ENCODE measurements at places on chromosomes 12 and 14.
A peak's percentile ranks its signal among the peaks of the same experiment; 100 is the strongest.

DNA sequence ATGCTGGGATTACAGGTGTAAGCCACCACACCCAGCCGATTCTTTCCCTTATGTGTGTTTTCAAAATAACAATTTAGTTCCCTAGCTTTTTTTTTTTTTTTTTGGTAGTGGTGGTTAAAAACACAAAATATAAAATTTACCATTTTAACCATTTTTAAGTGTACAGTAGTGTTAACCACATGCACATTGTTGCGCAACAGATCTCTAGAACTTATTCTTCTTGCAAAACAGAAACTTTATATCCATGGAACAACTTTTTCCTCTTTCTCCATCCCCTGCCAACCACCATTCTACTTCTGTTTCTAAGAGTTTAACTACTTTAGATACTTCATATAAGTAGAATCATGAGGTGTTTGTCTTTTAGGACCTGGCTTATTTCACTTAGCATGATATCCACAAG lies 1.1 kb upstream of the NDUFA12 start:
- no peak for DNase-seq

DNA sequence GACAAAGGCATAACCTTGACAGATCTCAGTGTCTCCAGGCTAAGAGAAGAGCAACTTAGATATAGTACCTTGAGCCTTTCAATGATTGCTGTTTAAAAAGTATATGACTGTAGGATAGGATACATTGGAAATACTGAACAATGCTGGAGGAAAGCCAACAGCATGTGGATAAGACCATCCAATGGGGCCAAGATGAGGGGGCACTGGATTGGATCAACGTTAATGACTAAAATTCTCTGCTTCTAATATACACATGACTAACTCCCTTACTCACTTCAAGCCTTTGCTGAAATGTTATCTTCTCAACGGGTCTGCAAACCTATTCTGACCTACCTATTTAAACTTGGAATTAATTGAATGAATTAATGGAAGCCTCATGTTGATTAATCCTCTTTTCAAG lies 354.9 kb downstream of the RAD51B start:
- DNase-seq: no peak

DNA sequence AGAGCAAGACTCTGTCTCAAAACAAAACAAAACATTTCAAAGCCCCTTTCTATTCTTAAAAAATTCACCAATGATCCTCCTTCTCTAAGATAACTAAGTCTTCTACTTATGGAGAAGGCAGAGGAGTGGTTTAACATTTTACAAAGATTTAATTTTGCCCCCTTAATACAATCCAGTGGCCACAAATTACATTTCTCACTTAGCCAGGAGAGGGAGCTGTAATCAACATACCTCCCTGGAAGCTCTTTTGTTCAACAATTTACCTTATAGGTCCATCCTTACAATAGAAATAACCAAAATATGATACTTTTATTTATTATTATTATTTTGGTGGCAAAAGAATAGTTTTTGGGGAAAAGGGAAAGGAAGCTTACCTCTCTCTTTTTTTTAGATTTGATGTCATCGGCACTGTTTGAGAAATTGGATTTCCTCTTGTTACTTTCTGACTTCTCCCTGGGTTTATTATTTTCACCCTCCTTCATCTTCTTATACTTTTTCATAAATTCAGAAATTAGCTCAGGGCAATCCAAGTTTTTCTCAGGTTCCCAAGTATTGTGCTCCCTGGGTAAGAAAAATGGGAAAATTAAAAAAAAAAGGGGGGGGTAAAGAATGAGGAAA lies 28.1 kb downstream of the CBX5 start:
- DNase-seq: no peak

GRCh38 chr12:23084236-23084995 lies 459.4 kb downstream of the ETNK1 start:
- peak; percentile 57 for DNase-seq

DNA sequence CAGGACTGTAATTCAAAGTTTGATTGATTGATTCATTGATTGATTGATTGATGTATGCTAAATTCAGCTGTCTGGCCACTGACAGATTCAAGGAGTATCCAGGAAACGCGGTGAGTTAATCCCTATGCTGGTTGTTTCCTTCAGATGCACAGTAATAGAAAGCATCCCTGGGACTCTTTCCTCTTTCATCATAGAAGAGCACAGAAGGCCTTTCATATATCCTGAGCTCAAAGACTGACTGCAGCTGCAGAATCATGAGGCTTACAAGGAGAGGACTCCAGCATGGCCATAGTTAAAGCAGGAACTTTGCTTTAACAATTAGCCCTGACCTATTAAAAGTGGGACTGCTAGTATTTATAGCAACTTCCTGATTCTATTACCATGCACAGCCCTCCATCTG lies 187.7 kb upstream of the TMTC1 start:
- no peak for DNase-seq
